8988T (cell line): ENCODE measurements at places on chromosomes 11 and 22.

- peak; percentile 95 for DNase-seq
Measured at GRCh38 chr11:43680521-43681400, at the start of gene HSD17B12. Gene HSD17B12, plus strand, starts transcription at chr11:43680738. Its CDS starts 90 bp downstream, at chr11:43680828.

DNA sequence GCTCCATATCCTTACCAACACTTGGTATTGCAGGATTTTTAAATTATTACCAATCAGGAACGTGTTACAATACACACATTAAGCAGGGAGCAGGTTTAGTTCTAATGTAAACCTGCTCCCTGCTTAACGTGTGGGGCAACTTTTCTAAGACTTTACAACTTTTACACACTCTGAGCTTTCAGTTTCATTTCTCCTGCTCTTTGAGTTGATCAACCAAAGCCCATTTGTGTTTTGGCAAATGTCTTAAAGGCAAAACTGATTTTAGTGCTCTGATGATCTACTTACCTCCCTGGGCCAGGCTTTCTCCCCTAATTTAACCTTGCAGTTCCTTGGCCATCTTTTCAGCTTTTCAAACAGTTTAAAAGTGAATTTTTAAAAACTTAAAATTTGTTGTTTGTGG is 70.9 kb downstream of the ZBTB44 start:
- no peak for DNase-seq

DNA sequence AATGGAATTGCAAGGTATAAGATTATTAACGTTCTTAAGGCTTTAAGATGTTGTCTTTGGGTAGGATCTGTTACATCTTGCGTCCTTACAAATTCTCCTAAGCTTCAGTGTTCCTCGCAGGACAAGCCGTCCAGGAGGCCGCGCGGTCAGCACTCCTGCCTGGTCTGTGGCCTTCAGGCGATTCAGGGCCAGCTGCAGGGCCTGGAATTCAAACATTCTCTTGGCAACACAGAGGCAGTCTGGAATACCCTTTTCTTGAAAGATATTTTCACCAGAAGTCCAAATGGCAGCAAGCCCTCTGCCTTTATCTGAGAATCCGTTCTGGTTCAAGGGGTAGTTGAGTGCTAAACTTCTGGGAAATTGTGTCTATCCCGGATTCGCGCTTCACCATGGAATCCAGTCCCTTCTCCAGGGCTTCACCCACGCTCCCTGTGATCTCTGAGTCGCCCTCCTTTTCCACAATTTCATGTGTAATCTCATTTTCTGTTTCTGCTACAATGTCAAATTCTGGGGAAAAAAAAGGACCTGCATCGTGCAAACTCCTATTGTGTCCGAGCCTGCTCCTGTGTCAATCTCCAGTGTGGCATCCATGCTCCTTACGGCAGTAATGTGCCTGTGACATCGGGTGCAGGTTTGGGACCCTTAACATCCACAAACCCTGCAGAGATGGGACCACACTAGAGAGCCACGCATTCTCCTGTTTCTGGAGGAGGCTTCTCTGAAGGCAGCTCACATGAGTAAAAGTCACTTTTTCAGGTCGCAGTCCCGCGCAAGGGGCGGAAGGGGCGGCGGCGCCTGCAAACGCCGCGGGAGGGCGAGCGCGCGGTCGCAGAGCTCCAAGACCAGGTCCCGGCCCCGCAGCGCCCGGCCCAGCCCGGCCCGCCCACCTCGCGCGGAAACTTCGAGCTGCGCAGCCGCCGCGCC is 25.4 kb upstream of the SORL1 start:
- DNase-seq: peak; percentile 65

DNA sequence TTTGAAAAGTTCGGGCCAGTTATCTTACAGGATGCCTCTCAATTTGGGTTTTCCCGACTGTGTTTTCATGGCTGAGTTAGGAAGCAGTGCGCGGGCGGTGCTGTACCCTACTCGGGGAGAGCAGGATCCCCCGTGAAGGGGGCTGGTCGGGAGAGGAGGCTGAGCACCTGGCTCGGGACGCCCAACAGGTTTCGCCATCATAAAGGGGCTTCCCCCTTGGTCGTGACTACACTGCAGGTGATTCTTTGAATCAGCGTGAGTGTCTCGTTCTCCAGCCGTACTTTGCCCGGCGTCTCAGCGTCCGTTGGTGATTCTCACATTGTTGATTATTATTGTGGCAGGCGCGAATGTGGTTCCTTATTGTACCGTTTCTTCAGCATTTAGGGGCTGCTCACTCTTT is 46.6 kb downstream of the ST14 start:
- DNase-seq: peak; percentile 13

- no peak for DNase-seq
Measured at GRCh38 chr22:41684194-41684593, 4.5 kb downstream of the SNU13 start.

GRCh38 chr11:1838077-1838425 is 730 bp upstream of the TNNI2 start:
- no peak for DNase-seq

DNA sequence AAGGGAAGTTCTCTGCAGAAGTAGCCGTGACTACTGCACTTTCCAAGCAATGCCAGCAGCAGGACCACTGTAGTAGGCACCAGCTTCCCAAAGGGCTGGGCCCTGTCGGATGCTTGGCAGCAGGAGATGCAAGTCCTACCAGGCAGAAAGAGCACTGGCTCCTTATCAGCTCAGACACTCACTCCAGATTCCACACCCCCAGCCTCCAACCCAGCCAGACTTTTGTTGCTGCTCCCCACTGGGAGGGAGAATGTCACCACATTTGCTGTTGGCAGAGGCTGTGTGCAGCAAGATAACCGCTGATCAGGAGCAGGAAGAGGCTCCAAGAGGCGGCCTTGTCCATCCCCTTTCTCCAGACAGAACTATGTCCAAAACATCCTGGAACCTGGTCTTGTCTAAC is 118.7 kb downstream of the C11orf58 start:
- DNase-seq: no peak

DNA sequence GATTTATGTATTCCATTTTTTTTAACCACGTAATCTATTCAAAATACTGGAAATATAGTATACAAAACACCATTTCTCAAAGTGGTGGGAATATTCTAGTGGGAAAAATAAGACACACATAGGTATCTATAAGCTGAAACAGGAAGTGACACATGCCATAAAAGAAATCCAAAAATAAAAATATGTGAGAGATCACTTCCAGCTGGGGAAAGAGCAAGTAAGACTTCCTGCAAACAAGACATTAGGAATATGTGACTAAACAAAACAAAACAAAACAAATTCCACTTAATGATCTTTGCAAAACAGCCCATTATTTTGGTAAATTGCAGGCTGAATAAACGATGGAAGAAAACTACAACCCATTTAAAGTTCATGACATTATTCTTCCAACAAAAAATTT is 107.3 kb upstream of the CEP126 start:
- DNase-seq: no peak

GRCh38 chr11:64858467-64859263 is 14.2 kb upstream of the CDC42BPG start:
- DNase-seq: no peak

GRCh38 chr11:68773521-68774193 is 22.3 kb upstream of the TESMIN start:
- no peak for DNase-seq

DNA sequence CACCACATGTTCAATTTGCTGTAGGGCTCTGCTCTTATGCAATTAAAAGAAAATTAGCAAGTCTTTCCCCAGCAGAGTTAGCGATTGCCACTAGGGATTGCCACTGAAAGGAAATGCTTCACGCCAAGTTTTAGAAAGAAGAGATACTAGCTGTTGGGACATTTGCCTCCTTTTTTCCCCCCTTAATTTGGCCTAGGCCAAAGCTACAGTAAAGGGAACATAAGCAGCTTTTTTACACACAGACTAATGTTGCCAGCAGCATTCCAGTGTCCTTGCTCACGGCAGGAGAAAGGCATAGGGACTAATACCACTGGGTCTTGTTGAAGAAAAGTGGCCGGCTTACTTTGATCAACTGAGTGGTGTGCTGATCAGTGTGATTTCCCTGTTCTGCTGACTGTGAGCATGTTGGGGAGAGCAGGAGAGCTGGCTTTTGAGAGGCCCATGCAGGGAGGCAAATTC is 71.2 kb downstream of the PHF21A start:
- DNase-seq: no peak

GRCh38 chr22:48664586-48664985 is 1163.1 kb downstream of the BRD1 start:
- no peak for DNase-seq

- no peak for DNase-seq
Measured at GRCh38 chr11:57123590-57123989, 58.2 kb upstream of the LRRC55 start.

GRCh38 chr22:25843660-25844405 is 101.8 kb downstream of the MYO18B start:
- no peak for DNase-seq

- no peak for DNase-seq
Measured at GRCh38 chr22:21753374-21754111, 17.9 kb upstream of the YPEL1 start.

GRCh38 chr11:132685174-132685611 is 847.1 kb downstream of the OPCML start:
- DNase-seq: no peak

DNA sequence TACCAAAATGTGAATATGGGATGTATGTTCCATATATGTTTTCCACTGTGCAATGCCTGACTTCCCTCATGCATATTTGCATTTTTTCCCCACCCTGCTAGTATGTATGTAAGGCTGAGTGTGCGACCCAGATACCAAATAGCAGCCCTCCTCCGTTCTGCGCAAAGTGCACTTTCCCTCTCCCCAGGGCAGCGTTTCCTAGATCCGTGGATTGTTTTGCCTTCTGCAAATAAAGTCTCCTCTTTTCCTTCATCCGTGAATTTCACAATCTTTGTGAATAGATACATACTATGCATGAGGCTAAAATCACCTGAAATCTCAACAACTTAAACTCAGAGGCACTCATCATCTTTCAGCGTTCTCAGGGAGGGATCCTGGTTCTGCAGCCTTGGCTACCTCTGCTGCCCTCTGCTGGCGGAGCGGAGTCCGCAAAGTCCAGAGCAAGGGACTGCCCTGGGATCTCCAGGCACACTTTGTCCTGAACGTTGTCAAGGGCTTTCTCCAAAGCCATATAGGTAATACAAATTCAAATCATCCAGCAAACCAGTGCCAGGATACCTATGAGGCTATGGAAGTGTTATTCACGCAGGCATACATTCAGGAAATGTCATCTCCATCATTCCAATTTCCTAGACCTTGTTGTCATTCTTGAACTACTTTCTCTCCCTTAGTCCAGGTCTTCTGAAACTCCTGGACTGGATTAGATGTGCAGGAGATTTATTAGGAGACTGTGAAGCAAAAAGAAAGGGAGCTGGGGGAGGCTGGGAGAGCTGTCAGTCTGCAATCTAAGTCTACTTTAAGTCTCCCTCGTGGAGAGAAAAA is 53.1 kb downstream of the CNTF start:
- peak; percentile 40 for DNase-seq

DNA sequence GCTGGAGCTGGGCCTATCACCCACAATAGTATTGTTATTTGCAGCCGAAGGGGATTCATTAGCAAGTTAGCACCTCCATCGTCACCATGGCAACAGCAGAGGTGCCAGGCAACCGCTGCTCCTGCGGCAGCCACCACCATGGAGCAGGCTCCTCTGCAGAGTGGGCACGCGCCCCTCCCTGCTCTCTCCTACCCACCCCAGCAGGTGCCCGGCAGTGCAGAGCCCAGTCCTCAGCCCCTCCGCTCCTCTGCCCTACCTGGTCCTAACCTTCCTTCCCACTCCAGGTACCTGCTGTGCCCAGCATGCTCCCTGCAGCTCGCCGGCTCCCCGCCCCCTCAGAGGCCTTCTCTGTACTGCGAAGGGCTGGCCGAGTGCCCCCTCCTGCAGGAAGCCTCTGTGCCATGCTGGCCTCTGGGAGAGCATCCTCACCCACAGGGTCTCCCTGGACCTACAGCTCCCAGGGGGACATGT is 3.6 kb downstream of the DUSP8 start:
- DNase-seq: peak; percentile 33

DNA sequence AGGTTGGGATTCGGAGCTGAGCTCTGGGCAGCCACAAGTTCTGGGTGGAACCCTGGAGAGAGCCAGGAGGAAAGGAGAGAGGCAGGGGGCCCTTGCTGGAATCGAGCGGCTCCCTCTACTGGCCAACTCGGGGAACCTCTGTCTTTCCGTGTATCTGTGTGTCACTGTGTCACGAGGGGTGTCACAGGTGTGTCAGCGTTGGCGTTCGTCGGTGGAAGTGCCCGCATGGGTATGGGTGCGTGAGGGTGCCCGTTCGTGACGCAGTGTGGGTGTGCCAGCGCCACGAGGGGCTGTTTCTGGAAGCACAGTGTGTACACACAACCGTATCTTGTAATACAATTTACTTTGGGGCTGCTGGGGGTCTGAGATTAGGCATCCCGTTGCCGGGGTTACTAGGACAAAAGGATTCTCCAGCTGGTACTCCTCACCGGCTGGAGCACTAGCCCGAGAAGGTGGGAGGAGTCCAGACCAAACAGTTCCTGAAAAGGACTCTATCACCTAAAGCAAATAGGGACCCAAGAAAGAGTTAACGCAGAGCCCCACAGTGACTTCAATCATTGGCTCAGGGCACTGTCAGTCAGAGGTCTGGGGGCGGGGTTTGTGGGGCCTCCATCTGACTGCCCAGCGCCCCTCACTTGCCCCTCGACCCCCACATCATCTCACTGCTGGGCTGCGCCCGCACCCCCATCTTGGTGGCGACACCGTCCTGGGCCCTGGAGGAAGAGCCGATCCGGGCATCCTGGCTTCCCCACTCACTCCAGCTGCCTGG is 2.6 kb upstream of the BCL9L start:
- peak; percentile 96 for DNase-seq

DNA sequence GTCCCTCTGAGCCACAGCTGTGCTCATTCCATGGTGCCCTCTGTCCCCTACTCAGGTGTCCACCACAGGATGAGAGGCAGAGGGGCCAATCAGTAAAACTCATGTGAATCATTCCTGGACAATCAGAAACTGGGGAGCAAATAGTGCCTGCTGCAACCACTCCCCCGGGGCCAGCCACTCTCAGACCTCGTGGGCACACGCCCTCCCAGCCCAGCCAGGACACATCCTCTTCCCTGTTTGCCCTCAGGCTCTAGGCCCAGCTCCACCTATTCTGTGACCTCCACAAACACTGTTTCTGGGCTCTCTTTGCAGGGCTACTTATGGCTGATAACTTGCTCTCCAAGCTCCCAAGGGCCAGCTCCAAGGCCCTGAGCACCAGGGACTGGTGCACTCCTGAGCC is 14.0 kb upstream of the KCTD14 start:
- DNase-seq: no peak

GRCh38 chr22:30694171-30694639 is 469 bp upstream of the OSBP2 start:
- peak; percentile 62 for DNase-seq

DNA sequence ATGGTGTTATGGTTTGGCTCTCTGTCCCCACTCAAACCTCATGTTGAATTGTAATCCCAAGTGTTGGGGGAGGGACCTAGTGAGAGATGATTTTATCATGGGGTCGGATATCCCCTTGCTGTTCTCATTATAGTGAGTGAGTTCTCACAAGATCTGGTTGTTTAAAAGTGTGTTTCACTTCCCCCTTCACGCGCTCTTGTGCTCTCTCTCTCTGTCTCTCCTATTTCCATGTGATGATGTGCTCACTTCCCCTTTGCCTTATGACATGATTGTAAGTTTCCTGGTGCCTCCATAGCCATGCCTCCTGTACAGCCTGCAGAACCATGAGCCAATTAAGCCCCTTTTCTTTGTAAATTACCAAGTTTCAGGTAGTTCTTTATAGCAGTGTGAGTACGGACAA is 765.1 kb downstream of the KCNA4 start:
- DNase-seq: no peak

- DNase-seq: peak; percentile 89
Measured at GRCh38 chr11:8219257-8220021, 44.2 kb downstream of the LMO1 start.
